ENCODE measurements at places on chromosomes 7 and 10.

GRCh38 chr10:62057850-62058249 lies 156.4 kb downstream of the ARID5B start:
- no peak for DNase-seq

DNA sequence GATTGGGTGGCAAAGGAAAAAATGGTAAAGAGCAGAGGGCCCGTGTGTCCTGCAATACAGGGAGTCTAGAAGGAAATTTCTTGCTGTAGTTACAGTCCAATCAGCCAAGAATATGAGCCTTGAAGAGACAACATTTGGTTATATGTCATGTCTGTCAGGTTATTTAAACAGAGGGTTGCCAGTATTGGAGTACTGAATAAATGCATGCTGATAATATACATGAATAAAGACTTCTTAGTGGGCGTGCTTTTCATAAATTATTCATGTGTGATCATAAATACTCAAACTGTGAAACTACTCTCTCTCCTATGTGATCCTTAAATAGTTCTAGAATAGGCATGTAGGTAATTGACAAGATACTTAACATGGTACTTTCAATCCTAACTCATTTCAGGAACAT lies 249.0 kb downstream of the CRPPA start:
- DNase-seq: no peak

DNA sequence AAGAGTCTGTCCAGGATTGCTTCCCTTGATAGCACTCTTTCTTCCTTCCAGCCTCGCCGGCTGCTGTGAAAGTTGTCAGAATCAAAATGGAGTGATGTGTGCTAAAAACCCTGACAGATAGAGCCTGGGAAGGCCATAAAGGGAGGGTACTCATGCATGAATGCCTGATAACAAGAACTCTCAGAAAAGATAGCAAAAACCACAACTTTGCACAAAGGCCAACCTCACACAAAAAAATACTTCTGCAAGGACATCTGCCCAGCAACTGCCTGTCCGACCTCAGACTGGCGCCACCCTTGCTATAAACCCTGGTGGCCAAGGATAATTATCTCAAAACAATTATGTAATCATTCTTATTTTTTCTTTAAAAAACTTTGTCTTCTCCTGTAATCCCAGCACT lies 133.2 kb upstream of the SVIL start:
- DNase-seq: no peak

DNA sequence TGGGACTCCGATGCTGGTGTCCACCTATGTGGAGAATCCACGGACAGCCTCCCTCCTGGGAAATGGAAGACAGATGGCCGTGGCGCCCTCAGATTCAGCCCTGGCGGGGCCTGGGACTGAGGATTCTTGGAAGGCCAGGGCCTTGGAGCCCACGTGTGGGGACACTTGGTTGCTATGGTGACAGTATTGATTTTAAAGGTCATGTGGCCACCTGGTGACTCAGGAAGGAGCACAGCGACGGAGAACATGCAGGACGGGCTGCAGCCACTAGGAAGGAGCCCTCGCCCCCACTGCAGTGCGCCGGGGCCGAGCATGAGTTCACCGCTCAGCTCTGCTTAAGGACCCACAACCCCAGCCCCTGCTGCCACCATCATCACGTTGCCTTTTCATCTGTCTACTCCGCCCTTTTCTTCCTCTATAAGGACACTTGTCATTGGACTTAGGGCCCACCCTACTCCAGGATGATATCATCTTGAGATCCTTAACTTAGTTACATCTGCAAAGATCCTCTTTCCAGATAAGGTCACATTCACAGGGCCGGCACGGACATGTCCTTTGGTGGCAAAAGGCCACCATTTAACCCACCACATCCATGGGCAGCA lies 3.7 kb upstream of the STK32C start:
- DNase-seq: no peak

- peak; percentile 64 for DNase-seq
Measured at GRCh38 chr10:59907918-59908807, 1.8 kb upstream of the CCDC6 start.

DNA sequence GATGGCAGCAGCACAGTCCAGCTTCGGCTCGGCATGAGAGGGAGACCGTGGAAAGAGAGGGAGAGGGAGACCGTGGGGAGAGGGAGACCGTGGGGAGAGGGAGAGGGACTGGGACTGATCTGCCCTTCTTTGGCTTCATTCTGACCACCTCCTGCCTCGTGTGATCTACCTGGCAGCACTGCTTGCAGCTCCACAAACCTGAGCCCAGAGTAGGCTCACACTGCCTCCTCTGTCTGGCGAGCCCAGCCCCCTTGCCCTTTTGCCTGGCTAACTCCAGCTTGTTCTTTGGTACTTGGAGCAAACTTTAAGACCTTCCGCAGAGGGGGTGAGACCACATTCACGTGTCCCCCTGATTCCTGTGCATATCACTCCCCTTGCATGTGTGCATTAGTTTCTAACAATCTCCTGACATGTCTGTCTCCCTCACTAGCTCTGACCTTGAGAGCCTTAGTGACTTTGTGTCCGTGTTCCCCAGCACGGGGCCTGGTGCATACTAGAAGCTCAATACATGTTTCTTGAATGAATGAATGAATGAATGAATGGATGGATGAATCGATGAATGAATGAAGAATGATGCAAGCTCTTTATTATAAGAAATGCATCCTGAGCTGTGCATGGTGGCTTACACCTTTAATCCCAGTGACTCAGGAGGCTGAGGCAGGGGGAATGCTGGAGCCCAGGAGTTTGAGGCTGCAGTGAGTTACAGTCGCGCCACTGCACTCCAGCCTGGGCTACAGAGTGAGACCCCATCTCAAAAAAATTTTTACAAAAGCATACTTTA lies 31.2 kb downstream of the UBTD1 start:
- DNase-seq: no peak

GRCh38 chr7:155889636-155890511 lies 77.6 kb upstream of the SHH start:
- DNase-seq: no peak

GRCh38 chr10:89518876-89519842 lies 16.2 kb downstream of the SLC16A12 start:
- DNase-seq: no peak

DNA sequence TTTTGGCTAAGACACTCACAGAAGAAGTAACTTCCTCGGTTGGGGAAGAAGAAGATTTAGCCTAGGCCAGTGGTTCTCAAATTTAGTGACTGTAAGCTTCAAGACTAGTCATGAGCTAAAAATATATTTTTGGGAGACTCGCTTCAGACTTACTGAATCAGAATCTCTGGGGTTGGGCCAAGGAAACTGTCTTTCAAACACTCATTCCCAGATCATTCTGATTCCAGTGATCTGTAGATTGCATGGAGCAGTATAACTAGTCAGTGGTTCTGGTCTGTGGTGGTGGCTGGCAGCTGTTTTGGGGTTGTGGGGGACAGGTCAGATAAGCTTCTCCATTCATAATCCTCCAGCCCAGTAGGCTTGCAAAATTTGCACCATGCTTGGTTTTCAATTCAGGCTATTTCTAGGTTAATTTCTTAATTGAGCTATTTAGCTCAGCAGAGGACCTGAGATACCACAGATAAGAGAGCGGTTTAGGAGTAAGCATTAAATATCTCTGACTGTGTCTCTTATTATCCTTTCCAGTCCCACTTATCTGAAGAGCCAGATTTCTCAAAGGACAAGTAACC lies 3.8 kb upstream of the KAT6B start:
- no peak for DNase-seq

GRCh38 chr7:38199154-38199553 lies 21.1 kb downstream of the STARD3NL start:
- DNase-seq: no peak

DNA sequence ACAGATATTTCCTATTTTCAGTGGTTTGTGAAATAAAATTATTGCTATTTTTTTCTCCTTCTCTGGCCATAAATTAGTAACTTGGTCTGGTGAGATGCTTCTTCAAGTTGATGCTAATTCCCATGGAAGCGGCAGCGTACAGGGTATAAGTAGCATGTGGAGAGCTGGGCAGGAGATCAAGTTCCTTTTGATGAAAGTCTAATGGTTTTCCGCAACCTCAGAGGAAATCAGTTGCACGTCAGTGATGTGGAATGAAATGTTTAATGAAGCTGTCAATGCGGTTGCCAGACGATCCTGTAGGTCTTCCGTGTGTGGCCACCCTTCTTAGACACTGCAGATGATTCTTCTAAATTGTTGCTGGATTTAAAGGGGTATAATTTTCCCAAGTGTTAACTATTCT lies 236.4 kb upstream of the GRM3 start:
- no peak for DNase-seq

DNA sequence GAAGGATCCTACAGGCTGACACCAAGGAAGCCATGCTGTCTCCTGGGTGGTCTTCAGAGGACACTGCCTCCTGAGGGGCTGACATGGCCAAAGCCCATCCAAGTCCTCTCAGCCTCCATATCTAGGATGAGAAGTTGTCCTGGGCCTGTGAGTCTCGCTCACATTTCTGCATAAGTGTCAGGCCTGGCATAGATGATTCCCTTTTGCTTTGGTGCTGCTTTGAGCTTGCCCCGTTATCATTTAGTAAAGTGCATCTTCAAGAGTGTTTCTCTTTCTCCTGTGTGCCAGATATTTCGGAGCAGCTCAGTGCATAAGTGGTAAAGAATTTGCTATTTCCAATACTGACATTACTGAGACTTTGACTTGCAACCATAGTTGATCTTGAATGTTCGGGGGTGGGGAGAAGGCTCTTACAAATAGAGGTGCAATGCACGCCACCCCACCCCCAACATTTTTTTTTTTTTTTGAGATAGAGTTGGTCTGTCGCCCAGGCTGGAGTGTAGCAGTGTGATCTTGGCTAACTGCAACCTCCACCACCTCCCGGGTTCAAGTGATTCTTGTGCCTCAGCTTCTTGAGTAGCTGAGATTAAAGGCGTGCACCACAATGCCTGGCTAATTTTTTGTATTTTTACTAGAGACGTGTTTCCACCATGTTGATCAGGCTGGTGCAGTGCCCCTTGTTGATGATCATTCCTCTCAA lies 9.1 kb downstream of the PTER start:
- DNase-seq: no peak

GRCh38 chr7:150329331-150330120 lies 6.2 kb upstream of the ACTR3C start:
- no peak for DNase-seq

DNA sequence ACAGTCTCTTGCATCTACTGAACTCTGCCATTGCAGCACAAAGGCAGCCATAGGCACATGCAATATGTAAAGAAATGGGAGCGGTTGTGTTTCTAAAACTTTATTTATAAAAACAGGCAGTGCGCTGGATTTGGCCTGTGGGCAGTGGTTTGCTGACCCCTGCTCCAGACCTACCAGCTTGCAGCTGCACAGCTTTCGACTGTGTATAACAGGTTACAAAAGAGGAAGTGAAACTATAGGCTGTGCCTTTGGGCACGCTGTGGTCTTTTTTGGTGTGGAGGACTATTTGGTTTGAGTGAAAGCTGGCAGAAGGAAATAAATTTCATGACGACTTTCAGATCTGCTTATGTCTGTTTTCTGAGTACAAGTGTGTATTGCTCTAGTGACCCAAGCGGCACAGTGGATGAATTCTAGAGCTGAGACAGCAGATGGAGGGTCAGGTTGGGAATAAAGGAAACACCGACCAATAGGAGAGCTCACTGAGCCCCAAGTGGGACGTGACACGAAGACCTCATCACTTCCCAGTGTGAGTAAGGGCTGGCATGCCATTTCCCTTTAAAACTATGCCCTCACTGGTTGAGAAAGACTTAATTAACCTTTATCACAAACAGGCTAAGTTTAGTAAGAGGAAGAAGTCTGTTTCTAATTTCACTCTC lies 152.7 kb downstream of the ANK3 start:
- DNase-seq: no peak

GRCh38 chr7:3037259-3037658 lies 6.4 kb downstream of the CARD11 start:
- no peak for DNase-seq

DNA sequence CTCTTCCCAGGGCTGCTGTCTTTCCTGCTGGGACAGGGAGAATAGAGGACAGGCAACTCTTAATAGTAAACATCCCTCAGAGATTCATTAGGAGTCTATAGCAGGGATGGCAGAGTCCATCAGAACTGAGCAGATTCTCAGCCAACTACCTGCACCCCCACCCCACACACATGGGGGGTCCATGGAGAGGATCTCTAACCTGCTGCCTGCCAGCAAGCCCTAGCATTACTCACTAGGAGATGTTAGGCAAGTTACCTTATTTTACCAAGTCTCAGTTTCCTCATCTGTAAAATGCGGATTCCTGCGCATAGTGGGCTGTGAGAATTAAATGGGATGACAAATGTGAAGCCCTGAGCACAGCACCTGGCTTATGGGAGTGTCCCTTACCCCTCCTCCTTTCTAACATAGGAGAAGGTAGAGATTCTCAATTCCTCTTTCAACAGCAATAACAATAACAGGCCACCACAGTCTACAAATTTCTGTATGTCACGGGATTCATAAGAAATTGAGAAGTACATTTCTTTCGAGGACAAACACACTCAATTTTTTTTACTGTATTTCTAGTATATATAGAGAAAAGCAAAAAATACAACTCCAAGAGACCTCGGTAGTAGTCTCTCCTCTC lies 23.8 kb upstream of the WDR11 start:
- no peak for DNase-seq

DNA sequence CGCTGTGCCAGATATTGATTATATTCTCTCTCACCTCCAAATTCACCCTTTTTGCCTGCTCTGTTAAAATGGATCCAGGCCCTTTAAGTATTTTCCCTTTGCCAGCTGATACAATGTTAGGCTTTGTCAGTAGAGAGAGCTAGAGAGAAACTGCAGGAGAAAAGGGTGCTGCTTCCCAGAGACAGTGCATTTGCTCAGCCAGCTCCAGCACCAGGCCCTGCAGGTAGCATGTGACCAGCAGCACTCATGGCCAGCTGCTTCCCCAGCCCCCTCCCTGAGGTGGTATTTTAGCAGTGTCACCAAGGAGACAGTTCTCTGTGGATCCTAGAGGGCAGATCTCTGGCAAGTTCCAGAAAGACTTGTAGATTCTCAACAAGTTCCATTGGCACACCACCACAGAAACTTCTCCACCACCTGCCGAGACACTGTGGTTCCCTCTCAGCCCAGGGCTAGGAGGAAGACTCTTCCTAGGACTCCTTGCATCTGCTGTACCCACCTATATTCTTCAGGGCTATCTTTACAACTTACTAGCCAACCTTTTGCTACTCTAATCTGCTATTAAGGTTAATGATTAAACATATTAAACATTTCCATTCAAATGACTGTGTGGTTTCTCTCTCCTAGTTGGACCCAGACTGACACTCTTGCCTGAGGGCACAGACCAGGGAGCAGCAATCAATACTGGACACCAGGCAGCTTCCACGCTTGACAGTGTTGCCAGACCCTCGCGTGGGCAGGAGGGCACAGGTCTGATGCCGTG lies 35.6 kb upstream of the ADAM12 start:
- no peak for DNase-seq

- no peak for DNase-seq
Measured at GRCh38 chr7:45646996-45647825, 73.0 kb downstream of the ADCY1 start.

GRCh38 chr7:121084748-121085336 lies 96.3 kb downstream of the CPED1 start:
- no peak for DNase-seq
